Fibroblast of villous mesenchyme (primary cell): ENCODE measurements at places on chromosomes 16 and 17.

DNA sequence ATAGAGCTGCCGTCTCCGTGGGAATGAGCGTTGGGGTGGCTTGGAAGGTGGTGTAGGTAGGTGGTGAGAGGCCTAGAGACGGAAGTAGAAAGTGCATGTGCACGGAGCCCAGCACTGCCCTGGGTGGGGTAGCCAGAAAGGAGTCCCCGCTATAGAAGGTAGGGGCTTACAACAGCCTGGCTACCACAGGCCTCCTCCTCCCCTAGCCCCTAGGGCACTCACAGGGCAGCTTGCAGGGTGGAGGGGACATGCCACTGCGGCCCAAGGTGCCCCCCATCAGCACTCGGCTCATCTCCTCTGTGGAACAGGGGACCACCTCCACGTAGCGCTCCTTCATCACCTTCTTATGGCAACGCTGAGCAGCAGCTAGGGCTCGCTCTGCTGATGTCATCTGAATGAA is 5.0 kb downstream of the ESRP2 start:
- no peak for DNase-seq

GRCh38 chr17:50421308-50422051 is 4.5 kb upstream of the ACSF2 start:
- peak; percentile 34 for DNase-seq

GRCh38 chr17:17416400-17417360 is 60.1 kb upstream of the MED9 start:
- peak; percentile 73 for DNase-seq

- peak; percentile 63 for DNase-seq
These were observed 47.1 kb downstream of the TVP23C start for GRCh38 chr17:15516150-15516549.

GRCh38 chr17:75878174-75878998 is at the start of gene TRIM47:
Gene TRIM47 (minus strand): TSS chr17:75878581. CDS start chr17:75878548, 33 bp downstream.
- DNase-seq, result peak; percentile 75

GRCh38 chr16:86911437-86911958 is 333.1 kb downstream of the FOXL1 start:
- DNase-seq, result peak; percentile 38

GRCh38 chr17:1462164-1463112 is 6.4 kb upstream of the CRK start:
- peak; percentile 52 for DNase-seq
